ENCODE measurements at places on chromosomes 6 and 20.

GRCh38 chr20:59673998-59674445 lies 69.7 kb downstream of the PHACTR3 start:
- no peak for DNase-seq

GRCh38 chr6:152380351-152380767 lies 256.8 kb downstream of the SYNE1 start:
- no peak for DNase-seq

DNA sequence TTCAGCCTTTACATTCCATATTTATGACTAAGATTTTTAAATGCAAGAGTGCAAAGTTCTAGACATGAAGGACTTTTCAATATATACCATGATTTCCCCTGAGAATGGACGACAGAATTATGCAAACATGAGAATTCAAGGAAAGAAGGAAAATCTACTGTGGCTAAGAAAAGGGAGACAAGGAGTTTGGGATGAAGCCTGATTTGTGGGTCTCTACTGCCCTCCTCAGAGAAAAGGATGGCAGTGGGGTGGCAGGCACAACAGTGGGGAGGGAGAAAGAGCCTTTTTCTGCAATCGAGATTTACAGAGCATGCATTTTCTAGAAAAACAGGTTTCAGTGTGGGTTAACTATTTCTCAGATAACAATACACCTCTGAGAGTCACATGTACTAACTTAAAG lies 466.9 kb upstream of the NRSN1 start:
- peak; percentile 66 for DNase-seq

DNA sequence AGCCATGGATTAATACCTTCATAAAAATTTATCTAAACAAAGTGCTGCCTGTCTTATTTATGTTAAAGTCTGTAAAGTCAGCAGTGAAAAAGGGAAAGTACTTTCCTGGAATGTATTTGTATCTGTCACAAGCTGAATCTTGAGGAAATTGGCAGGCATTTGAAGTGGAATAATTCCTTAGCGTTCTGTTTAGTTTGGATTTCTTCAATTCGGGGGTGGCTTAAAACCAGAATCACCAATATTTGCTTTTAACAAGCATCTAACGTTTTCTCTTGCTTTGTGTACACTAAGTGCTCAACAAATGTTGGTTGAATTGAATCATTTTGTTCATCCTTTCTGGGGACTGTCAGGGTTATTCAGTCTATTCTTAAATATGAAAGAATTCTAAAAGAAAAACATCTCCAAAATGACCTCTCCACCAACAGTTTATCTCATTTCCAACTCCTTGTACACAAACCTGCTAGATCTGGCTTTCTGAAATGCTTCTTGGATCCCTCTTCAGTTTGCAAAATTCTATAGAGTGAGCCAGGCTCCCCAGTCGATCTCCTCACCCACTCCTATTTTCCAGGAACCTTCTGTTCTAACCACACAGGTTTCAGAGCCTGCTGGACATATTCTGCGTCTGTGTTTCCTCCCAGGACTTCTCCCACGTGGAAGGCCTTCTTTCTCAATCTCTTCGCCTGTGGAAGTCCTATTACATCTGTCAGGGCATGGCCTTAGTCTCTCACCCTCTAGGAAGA lies 2.0 kb upstream of the NPEPL1 start:
- DNase-seq, result no peak

DNA sequence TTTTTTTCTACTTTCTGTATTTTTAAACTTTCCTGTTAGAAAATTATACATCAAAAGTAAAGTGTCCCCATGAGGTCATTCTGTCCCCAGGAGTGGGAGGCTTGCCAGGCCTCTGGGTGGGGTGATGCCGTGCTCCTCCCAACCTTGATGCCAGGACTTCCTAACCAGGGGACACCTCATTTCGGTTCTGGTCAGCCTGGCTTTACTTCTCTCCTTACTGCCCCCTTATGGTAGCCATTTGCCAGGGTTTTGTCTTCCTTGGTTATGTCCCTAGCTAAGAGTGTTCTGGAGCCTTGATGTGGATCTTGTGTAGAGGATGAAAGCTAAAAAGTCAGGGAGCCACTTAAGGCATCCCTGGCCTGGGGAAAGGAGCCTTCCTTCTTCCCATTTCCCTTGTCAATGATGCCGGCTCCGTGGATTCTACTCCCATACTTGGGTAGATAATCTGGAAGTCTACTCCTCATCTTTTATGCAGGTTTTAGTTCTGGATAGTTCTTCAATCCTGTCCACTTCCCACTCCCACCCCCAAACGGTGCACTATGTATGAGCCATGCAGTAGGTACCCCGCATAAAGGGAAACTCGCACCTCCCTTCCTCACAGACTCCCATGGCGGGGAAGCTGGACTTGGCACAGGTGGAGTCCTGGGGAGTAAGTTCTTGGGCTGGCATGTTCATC lies 164.1 kb upstream of the SALL4 start:
- peak; percentile 83 for DNase-seq

GRCh38 chr20:62822788-62823651 lies 6.2 kb downstream of the COL9A3 start:
- peak; percentile 89 for DNase-seq

DNA sequence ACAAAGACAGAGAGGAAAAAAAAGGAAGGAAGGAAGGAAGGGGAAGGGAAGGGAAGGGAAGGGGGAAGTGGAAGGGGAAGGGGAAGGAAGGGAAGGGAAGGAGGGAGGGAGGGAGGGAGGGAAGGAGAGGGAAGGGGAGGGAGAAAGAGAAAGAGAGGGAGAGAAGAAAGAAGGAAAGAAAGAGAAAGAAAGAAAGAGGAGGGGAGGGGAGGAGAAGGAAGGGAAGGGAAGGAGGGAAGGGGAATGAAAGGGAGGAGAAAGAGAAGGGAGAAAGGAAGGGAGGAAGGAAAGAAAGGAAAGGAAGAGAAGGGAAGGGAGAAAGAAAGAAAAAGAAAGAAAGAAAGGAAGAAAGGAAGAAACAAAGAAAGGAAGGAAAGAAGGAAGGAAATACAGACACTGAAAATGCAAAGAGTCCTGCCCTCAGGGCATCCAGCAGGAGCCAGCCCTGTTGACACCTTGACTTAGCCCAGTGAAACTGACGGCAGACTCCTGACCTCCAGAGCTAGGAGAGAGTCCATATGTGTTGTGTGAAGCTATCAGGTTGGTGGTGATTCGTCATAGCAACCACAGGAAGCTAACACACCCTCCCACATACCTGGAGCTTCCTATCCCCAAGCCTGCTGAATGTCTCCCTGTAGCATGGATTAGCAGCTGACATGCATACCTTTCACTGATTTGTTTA lies 58.7 kb upstream of the SULF2 start:
- DNase-seq, result peak; percentile 54

DNA sequence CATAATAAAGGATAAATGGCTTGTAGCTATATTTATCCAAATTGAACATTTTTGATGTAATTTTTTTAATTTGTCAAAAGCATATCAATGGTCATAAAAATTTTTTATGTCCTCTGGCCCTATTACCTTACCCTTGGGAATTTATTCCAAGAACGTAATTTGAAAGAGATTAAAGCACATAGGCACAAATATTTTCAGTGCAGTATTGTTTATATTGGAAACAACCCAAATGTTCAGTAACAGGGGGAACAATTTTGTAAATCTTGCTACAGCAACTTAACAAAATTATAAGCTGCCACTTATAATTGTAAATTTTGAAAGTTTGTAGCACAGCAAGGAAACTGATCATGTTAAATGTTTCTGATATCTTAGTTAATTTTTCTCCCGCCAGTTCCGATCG lies 142.4 kb downstream of the MTHFD1L start:
- no peak for DNase-seq

- DNase-seq, result no peak
Measured at GRCh38 chr6:165988302-165988756, 179.3 kb downstream of the TBXT start.

- DNase-seq, result no peak
Measured at GRCh38 chr6:78749326-78749725, 118.0 kb upstream of the IRAK1BP1 start.

- no peak for DNase-seq
Measured at GRCh38 chr20:33046412-33046811, 7.3 kb upstream of the BPIFB3 start.

DNA sequence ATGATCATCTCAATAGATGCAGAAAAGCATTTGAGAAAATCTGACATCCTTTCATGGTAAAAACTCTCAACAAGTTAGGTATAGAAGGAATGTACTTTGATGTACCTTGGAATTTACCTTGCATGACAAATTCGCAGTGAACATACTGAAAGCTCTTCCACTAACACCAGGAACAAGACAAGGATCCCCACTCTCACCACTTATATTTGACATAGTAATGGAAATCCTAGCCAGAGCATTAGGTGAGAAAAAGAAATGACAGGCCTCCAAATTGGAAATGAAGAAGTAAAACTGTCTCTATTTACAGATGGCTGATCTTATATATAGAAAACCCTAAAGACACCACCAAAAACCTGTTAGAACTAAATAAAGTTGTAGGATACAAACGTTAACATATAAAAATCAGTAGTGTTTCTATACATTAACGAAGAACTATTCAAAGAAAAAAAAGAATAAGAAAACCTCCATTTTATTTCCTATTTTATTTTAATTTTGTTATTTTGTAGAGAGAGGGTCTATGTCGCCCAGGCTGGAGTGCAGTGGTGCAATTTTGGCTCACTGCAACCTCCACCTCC lies 26.9 kb downstream of the PCNA start:
- no peak for DNase-seq

- DNase-seq, result no peak
Measured at GRCh38 chr6:19669206-19669605, 168.0 kb upstream of the ID4 start.

- DNase-seq, result no peak
Measured at GRCh38 chr20:23966298-23966697, 22.3 kb downstream of the GGTLC1 start.

DNA sequence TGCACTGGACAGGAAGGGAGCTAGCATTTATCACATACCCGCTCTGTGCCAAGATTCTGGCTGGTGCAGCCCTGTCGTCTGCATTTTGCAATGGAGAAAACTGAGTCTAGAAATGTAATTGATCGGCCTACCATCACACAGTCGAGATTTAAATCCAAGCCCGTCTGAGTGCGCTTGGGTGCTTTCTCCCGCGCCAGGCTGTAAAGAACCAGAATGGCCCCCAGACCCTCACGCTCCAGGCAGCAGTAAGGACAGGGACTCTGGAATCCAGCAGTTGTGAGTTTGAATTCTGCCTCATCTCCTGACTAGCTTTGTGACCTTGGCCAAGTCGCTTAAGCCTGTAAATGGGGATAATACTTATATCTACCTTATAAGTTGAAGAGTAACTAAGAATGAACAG lies 10.8 kb downstream of the DYNLRB1 start:
- no peak for DNase-seq

- DNase-seq, result no peak
Measured at GRCh38 chr6:135853986-135854385, 2.5 kb downstream of the PDE7B start.

GRCh38 chr20:16666272-16666671 lies 63.6 kb upstream of the SNRPB2 start:
- no peak for DNase-seq

- no peak for DNase-seq
Measured at GRCh38 chr6:88513920-88514319, 347.8 kb upstream of the CNR1 start.

- DNase-seq, result no peak
Measured at GRCh38 chr6:142784344-142784743, 160.6 kb downstream of the HIVEP2 start.

GRCh38 chr6:53391170-53391569 lies 42.4 kb upstream of the ELOVL5 start:
- DNase-seq, result no peak
